ENCODE measurements at places on chromosomes 4 and X.
A peak's percentile ranks its signal among the peaks of the same experiment; 100 is the strongest.

DNA sequence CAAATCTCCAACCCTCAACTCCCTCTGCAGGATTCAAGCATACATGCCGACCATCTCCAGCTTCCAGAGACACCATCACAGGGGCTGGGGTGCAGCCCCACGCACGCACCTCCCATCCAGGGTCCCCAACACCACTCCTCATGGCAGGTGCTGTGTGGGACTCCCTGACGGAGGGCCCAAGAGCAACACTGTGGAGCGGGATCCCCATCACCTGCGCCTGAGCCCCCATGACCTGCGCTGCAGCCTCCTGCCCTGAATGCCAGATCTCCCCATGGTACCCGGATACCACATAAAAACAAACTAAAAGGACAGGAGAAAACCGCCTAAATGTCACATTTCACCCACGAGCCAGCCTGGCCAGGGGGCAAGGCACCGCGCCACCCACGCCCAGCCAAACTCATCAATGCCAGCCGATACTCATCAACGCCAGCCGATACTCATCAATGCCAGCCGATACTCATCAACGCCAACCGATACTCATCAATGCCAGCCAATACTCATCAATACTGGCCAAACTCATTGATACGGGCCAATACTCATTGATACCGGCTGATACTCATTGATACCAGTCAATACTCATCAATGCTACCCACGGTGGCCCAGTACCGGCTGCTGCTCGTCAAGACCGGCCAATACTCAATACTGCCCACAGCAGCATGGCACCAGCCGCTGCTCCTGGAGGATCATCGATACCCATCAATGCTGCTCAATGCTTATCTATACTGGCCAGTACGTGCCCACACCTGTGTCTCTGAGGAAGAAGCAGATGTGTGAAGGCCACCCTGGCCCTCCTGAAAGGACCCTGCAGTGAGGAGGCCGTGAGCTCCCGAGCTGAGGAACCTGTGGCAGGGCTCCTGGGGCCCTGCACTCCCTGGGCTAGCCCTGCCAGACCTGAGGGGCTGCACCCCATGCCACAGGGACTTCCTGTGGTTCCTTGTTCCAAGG is 6.2 kb downstream of the CTBP1 start:
- no peak for DNase-seq

DNA sequence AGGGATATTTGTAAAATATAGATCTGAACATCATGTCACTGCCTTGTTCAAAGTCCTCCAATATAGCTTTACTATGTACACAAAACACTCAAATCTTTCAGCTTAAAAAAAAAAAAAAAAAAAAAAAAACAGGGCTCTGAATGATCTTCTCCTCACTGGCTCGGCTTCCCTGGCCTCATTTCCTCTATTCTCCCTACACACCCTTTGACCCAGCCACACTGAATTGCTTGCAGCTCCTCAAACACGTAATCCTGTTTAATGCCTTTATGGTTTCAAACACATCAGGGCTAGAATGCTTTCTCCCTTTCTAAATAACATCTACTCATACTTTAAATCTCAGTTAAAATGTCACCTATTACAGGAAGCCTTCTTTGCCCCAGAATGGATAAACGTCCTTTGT is 60.8 kb downstream of the MTMR8 start:
- no peak for DNase-seq

GRCh38 chrX:47637546-47638195 is 7.9 kb upstream of the CFP start:
- peak; percentile 66 for DNase-seq

- no peak for DNase-seq
Measured at GRCh38 chr4:4443821-4444220, 56.9 kb downstream of the NSG1 start.

GRCh38 chr4:106369456-106370060 is 980 bp upstream of the GIMD1 start:
- DNase-seq, result peak; percentile 70

DNA sequence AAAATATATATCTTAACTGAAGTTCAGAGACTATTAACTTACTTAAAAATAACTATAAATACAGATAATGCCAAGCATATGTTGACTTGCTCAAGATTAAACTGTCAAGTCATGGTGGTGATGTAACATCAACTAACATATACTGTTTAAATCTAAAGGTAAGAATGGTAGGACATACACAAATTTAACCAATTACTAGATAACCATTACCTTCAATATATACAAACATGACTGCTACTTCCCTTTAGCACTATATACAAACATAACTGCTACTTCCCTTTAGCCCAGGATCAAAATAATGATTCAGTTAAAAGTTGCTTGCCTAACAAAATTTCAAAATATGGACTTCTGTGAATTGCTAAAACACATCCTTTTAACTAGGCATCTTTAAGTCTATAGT is 14.9 kb downstream of the HNRNPD start:
- DNase-seq, result peak; percentile 82

- DNase-seq, result no peak
Measured at GRCh38 chrX:110713666-110714065, 82.0 kb downstream of the CHRDL1 start.

GRCh38 chr4:137274404-137274803 is 257.9 kb downstream of the PCDH18 start:
- no peak for DNase-seq

DNA sequence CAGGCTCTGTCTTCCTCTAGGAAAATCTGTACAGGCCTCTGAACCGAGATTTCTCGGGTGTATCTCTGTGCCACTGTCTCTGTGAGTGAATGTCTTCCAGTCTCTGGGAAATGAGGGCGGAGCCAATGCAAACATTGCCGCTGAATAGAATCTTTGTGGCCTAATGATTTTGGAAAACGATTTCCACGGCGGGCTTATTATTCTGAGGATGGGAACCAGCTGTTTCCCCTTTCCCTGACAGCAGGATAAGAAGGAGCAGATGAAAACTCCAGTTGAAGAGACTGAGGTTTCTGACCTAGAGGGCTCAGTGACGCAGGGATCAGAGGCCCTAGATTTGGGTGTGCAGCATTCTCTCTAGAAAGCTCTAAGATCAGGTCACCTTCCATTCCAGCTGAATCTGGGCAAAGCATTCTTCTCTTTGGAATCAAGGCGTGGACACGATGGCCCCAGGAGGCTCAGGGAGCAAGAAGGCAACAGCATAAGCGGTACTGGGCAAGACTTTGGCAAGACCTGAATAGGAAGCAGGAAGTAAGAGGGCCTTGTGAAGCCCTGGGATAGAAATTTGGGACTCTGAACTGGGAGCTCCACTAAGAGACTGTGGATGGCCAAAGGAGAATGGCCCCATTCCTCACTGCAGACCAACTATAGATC is 47.3 kb downstream of the PJA1 start:
- DNase-seq, result no peak

- no peak for DNase-seq
Measured at GRCh38 chrX:87572901-87573300, 55.3 kb downstream of the KLHL4 start.

DNA sequence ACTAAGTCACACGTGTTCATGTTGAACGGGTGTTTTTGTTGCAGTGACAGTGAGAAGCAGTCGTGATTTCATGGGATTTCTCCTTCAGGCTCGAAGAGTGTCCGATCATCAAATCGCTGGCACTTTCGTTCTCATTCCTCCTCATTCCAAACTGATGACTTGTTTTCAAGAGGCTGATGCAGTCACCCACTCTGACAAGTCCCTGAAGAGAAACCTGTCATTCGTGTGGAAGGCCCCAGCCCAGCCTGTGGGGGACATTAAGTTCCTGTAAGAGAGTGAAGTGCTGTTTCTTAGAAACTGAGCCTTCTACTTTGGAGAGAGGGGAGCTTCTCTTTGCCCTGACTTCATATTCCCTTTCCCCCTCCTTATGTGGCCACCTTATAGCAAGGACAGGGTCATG is 8.0 kb downstream of the REELD1 start:
- no peak for DNase-seq

GRCh38 chrX:12965131-12965940 is 9.6 kb upstream of the TMSB4X start:
- no peak for DNase-seq

GRCh38 chrX:22135994-22136684 is 104.0 kb downstream of the PHEX start:
- DNase-seq, result peak; percentile 11

DNA sequence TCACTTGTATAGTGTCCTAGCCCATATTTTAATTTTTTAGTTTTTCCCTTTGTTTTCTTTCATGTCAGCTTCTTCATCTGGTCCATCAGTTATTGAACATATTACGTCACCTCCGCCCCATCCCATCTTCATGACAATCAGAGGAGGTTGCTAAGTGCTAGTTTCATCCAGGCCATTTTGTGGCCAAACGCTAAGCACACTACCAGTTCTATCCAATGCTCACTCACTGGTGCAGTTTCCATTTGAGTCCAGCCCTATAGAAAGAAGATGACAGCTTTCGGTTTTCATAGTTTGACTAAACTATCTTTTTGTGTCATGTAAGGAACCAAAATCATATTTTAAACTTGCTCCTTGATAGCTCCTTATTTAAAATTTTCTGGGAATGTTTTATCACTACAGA is 304.2 kb downstream of the TENM3 start:
- no peak for DNase-seq

DNA sequence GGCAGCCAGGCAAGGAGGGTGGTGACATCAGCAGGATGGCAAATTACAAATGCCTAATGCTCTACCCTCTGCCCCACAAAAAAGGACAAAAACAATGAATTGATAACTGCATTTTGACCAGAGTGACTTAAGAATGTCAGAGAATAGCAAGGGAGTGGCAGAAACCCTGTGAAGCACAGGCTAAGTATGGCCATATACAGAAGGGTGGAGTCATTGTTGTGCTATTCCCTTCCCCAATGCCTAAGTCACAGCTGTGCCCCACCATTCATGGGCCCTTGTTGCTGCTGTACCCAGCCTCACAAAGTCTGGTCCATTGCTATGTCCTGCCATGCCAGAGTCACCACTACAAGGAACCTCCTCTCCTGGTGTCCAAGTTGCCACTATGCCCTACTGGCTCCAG is 123.1 kb downstream of the NEK1 start:
- no peak for DNase-seq

DNA sequence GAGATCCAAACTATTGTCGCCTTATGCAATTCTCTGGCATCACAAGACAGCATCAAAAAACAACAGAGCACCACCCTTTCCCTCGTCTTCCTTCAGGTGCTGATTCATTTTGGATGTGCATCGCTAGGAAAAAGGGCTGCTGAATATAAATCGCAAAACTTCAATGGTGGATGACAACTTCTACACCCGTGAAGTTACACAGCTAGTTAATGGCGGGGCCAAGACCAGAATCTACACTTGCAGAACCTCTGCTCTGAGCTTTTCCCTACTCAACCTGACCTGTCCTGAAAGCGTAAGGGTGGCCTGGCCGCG is 674 bp downstream of the GNPDA2 start:
- no peak for DNase-seq

GRCh38 chr4:176545872-176546271 is 226.1 kb downstream of the SPCS3 start:
- DNase-seq, result no peak

- peak; percentile 25 for DNase-seq
Measured at GRCh38 chrX:154411981-154412340, 622 bp downstream of the TAFAZZIN start.

DNA sequence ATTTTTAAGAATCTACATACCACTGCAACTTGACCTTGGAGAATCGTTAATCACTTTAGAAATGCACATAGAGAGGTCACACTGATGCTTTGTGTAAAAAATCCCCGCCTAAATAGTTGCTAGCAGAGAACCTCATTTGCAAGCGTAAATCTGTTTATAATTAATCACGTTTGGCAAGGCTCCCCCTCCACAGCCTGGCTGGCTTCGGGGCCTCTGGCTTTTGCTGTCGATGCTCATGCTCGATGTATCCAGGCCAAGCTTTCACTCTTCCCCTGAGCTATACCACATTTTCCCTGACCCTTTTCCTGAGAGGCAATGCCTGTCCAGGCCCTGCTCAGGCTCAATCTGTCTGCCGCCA is 23.4 kb downstream of the CYTL1 start:
- DNase-seq, result no peak

- no peak for DNase-seq
Measured at GRCh38 chrX:30762755-30763154, 109.5 kb downstream of the GK start.

DNA sequence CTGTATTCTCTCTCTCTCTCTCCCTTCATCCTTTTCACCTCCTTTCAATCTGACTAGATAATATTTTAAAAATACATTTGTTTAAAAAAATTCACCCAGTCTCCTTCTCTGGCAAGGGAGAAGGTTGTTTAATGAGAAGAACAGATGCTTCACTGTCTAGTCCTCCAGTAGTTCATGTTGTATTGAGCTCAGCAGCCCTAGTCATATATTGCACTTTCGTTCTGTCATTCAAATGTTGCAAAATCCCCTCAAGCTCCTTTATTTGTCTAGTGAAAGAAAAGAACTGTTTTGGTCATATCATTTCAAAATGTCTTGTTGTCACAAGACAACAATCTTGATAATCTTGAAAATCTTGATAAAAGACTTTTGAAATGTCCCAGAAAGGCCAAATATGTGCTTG is 248.0 kb downstream of the GALNTL6 start:
- DNase-seq, result no peak

DNA sequence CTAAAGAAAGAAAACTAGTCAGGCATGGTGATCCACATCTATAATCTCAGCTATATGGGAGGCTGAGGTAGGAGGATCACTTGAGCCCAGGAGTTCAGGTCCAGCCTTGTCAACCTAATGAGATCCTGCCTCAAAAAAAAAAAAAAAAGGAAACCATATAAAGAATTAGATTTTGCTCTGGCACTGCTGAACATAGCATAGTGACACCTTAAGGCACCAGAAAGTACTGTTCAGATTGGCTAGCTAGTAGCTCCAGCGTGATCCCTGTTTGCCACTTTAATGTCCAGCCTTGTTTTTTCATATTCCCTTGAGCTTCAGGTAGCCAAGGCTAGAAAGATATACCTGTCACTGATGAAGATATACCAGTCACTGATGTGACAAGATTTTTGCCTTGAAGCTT is 34.1 kb downstream of the EXOC1 start:
- no peak for DNase-seq

DNA sequence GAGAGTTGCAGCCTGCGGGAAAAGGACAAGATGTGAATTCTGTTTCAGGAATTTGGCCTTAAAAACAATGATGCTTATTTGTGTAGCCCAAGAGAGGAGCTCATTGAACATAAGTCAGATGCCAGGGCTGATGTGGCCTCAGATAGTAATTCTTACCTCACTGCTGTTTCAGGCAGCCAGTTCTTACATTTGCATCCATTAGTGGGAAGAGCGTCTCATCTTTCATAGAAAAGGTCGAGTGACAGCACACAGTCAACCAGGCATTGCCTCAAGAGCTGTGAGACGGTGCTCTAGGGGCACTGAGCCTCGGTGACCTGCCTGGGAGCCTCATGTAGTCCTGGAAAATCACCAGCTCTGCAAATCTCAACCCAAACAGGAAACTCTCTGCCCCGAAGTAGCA is 174.9 kb upstream of the FRG1 start:
- DNase-seq, result no peak

GRCh38 chr4:105146276-105147015 is at the start of gene TET2:
TET2 (plus strand) TSS chr4:105146876; CDS start chr4:105233943, 87,067 bp downstream.
- peak; percentile 95 for DNase-seq

GRCh38 chrX:46506076-46506475 is 39.1 kb downstream of the ZNF674 start:
- DNase-seq, result no peak

GRCh38 chr4:102684610-102685052 is 76.1 kb downstream of the MANBA start:
- DNase-seq, result no peak

GRCh38 chrX:20197641-20198210 is 56.1 kb upstream of the EIF1AX start:
- DNase-seq, result no peak
